ENCODE measurements at places on chromosomes 6 and 20.

GRCh38 chr20:4025679-4026078, 10.3 kb upstream of the RNF24 start:
- no peak for DNase-seq

DNA sequence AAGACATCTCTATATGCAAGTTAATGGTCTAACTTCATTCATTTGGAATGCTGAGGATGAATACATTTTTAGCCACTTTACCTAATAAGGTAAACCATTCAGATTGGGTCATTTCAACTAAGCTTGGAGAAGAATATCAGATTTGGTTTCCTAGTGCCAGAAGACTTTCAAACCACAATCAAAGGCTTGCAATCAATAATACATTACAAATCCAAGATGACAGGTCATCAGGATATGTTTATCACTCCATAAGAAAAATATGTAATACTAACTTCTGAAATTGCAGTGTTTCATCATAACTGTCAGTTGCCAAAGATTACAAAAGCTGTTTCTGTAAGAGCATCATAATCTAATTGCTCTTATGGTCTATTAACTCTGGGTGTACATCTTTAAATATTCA, 654.0 kb downstream of the COL12A1 start:
- no peak for DNase-seq

DNA sequence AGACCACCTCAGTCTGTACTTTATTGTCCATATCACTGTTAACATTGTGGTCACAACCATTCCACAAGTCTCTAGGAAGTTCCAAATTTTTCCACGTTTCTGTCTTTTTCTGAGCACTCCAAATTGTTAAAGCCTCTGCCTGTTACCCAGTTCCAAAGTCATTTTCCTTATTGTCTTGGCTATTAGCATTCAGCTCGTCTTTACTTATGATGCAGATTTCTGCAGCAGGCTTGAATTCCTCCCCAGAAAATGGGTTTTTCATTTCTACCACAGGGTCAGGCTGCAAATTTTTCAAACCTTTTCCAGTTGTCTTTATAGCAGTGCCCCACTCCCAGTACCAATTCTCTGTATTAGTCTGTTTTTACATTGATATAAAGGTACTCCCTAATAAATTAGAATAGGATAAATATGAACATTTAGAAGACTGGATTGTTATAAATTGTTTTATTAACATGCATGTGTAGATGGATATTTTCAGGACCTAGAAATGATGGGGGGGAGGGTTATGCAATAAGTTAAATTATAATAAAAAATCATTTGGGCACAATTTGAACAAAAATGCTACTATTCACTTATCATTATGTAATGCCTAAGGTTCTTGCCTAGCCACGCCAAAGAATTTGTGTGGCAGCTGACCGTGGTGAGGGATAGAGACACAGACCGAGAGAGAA, 595.3 kb upstream of the ADGRB3 start:
- no peak for DNase-seq

DNA sequence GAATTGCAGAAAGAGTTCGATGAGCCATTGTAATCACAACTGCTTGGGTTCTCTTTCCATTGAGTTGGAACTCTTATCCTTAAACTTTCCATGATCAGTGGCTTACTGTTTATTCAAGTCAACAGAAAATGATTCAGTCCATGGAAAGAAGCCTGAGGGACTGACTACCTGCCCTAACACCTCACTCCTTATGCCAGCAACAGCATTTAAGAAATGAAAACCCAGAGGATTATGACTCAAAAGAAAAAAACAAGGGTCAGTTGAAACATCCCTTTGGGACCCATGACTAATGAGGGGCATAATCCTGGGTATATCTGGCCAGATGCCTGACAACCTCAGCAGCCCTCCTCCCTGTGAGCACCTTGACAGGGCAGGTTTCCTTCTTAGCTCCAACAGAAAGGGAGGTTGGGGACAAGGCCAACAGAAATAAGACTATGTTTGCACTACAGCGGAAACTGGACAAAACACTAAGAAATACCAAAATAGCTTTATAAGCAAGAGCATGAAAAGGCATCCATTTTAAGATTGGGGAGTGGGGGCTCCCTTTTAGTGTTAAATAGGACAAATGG, 106.7 kb downstream of the MAP3K5 start:
- no peak for DNase-seq

DNA sequence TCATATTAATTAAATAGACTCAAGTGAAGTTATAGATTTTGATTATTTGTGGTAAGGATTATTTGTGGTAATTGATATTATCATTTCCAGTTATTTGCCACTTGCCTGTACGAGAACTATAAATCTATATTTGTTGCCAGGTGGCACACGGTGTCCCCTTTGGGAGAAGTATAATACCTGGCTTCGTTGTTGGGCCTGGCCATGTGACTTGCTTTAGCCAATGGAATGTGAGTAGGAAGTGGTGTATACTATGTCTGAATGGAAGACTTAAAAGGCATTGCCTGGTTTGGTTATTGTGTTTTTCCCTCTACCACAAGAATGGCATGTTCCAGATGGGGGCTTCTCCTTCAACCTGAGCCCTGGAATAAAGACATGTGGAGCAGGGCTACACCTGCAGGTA, 228.1 kb downstream of the CDC5L start:
- no peak for DNase-seq

DNA sequence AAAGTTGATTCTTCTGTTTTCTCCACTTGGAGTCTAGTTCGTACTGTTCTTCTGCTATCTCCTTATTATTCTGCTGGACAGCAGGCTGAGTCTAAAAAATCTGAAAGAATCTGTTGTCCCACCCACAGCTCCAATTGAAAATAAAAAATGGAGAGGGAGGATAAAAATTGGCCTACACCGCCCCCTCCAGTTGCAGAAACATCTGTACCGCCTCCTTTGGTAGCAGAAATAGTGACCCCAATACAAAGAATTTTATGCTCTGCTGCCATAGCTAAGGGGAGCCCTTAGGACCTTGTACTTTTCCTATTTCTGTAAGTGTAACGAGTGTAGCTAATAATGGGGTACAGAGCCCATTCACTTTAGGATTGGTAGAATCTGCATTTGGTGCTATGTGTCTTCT, 4.9 kb upstream of the FKBP1A start:
- no peak for DNase-seq

GRCh38 chr6:126042001-126042419, 55.7 kb downstream of the TRMT11 start:
- no peak for DNase-seq

DNA sequence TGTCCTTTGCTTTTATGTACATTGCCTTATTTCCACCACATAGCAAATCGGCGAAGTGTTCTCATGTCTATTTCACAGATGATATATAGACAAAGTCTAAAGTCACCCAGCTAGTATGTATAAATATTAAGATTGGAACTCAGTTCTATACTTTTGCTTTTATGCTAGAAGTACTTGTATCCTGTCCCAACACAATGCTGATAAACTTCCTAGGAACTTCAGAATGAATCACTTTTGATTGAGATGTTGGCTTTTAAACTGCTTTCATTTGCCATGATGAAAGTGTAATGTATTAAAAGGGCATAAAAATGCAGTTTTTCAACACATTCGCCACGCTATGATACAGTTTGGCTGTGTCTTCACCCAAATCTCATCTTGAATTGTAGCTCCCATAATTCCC, 50.8 kb downstream of the GCLC start:
- DNase-seq = no peak

DNA sequence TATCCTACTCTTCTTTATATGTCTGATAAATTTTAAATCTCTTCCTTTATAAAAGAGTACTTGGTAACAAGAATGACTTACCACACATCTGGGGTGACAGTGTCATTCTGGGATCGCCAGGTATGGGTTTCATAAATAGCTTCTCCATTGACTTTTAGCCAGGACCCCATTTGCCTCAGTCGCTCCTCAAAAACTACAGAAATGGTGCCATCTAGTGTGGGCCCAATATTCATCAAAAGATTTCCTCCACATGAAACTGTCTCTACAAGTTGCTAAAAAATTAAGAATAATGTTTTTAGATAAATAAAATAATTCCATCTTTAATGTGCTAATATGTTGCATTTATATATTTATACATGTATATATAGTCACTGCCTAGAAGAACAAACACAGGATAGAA, 9.7 kb downstream of the FUCA2 start:
- no peak for DNase-seq

DNA sequence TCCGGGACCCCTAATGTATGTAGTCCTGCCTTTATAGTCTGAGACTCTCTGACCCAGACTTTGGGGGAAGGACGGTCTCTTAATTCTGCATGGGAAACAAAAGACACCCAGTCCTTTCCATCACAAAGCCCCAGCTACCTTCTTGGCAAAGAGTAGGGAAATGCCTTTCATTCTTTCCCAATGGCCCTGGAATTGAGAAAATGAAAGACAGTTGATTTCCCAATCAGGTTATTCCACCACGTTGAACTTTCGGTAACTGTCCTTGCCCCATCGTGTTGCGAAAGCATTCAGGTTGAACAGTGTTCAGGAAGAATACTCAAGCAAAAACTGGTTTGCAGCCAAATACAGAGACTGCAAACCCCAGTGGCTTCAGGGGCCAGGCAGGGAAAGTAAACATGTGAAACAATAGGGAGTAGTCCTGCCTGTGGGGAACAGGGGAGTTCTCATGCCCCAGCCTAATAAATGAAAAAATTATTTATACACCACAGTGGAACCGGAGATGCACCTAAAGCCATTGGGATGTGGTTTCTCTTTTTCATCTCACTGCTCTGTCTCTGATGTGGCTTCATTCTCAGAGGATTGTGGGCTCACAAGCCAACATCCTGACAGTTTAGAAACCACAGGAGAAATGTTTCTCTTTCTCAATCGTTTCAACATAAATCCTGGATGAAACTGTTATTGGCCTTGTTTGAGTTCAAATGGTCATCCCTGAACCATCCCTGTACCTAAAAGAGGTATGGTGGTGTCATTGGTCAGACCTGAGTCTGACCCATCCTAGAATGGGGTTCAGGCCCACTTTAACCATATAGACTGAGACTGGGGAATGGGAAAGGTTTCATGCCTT, 44.2 kb upstream of the SLC9A8 start:
- DNase-seq = no peak

DNA sequence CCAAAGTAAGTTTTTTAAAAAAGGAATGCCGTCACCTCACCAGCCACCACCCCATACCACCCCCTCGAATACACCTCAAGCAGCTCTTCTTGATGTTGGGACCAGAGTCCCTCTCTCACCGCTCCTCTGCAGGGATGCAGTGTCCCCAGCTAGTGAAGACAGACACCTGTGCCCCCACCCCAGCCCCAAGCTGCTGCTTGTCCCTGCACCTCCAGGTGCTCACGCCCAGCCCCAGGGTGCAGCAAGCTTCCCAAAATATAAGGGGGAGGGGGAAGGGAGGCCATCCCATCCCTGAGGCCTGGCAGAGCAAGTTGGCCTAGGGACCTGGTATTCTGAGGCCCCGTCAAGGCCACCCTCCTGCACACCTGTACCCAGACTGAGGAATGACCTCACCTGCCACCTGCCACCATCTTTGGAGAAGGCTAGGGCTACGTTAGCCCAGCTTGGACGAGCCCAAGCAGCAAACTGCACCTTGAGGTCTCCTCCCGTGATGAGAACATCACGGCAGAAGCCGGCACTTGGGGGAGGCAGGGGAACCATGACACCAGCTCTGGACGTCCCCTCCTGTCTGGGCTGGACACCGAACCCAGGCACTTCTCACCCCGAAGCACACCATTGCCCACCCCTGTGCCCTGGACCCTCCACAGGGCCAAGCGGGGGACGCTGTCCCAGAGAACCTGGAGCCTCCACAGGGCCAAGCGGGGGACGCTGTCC, 25.9 kb downstream of the YTHDF1 start:
- DNase-seq = no peak

DNA sequence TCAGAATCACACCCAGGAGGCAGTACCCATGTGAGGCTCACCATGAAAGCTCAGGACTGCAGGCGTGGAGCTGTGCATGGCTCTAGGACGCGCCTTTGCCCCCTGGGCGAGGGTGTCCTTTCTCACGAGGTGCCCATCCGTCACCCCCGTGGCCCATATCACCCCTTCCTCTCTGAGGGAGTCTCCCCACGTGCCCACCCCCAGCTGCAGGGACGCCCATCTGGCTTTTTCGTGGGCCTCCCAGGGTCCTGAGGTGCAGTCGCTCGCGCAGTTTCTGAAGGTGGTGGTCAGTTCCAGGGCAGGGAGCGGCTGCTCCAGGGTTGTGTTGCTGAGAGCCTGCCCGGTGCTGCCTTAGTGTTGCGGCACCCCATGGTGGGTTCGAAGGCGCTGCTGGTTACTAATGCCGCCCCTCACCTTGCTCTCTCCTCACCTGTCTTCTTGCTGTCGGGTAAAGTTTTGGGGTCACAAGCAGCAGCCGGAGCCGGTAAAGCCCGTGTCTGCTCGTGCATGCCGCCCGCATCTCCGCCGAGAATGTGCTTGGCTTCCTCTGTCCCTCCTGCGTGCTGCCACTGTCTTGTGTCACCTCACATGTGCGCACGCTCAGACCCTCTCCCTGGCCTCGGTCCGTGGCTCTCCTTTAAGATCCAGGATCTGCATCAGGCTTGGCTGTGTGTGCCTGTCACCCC, 9.4 kb upstream of the COL20A1 start:
- no peak for DNase-seq

GRCh38 chr6:167767715-167768107, 59.0 kb upstream of the AFDN start:
- no peak for DNase-seq

GRCh38 chr20:33068251-33068939, 11.0 kb upstream of the BPIFB4 start:
- DNase-seq = no peak

GRCh38 chr20:6680854-6681253, 86.6 kb upstream of the BMP2 start:
- DNase-seq = no peak

GRCh38 chr20:33337531-33338165, 54.6 kb downstream of the BPIFB1 start:
- DNase-seq = no peak

- no peak for DNase-seq
Observed at GRCh38 chr20:56805313-56805712, 176.2 kb downstream of the TFAP2C start.

GRCh38 chr6:118856301-118856700, 37.7 kb upstream of the ASF1A start:
- DNase-seq = no peak

- DNase-seq = no peak
Observed at GRCh38 chr6:104460738-104461483, 398.8 kb downstream of the HACE1 start.

- DNase-seq = no peak
Observed at GRCh38 chr6:30885999-30886896, 1.9 kb downstream of the DDR1 start.

DNA sequence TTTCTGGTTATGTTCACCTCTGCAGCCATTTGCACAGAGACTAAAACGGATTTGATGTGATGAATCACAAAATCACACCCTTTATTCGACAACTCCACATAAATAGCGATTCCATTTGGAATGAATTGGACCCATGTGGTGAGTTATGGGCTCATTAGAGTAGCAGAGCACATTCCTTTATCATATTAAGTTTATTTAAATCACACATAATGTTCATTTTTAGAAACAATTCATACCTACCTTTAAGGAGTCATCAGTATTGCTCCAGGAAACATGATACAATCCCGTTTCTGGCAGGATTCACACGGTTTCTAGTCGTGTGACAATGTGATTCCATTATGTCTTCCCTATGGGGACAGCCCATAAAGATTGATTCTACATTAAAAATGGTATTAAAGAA, 303.5 kb downstream of the CDH4 start:
- DNase-seq = no peak

- DNase-seq = no peak
Observed at GRCh38 chr6:79438030-79438429, 99.2 kb downstream of the LCA5 start.

Data from upper lobe of left lung (tissue), 6 donors.